ENCODE measurements at places on chromosomes 5 and 9.

DNA sequence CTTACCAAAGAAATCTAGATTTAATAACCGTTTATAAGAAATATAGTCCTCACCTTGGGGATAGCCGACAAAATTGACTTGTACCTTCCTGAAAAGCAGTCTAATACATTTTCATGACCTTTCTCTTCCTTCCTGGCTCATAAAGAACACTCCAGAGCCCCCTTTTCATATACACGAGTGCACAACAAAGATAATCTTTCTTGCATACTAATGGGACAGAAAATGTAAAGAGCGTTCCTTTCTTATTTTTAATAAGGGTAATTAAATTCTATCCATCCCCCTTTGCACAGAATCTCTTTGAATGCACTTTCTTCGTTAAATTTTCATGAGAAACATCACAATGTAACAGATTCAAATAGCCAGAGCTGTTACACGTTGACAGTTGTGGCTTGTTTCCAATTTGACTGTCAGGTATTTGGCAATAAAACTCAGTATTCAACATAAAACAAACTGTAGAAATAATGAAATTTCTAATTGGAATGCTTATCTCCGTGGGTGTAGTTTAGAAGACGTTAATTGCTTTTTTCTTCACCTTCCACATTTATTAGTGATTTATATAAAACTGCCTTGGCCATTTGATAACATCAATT lies 732.3 kb upstream of the DMAC1 start:
- DNase-seq = no peak

GRCh38 chr9:4792054-4792571 lies 631 bp upstream of the RCL1 start:
- DNase-seq = no peak

DNA sequence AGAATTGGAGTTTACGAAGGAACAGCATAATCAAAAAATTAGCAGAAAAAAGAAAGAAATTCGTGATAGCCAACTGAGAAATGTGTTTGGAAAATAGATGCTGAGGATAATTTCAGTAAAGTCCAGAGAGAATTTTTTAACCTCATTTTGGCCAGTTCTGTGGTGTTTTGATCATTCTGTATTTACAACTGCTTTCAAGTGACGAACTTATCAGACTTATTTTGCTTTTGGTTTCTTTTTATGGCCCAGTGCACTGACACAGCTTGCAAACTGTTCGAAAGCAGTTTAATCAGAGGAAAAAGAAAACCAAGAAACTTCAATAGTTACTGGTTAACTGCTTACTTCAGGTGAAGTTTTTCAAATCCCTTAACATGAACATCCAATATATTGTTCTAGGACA lies 1.9 kb downstream of the SDHA start:
- no peak for DNase-seq

DNA sequence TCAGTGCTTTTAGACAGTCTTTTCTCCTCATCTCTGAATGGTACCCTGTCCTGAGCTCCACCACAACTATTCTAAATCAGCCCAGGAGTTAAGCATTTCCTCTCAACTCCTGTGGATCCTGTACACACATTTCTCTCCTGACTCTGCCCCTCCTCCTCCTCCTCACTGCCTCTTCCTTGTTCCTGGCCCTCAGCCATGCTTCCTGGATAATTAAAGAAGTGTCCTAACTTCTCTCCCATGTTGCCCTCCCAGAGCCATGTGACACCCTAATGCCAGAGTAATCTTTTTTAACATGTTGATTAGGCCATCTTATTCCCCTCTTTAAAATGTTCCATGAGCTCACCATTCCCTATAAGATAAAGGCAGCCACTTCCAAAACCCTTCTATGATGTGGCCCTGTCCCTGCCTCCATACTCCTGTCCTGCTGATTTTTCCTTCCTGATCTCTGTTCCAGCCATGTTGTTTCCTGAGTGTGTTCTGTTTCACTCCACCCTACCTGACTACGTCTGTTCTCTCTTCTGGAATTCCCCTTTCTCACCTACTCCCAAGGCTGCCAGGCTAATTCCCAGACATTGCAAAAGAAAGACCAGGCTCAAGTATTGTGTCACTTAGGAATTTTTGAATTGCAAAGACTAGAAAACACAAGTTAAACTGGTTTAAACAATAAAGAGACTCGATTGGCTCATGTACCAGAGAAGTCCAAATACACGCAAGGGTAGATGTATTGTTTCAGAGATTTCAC lies 295.2 kb downstream of the MAST4 start:
- no peak for DNase-seq

- DNase-seq = no peak
These were observed 181.3 kb upstream of the IL12B start for GRCh38 chr5:159511570-159511969.

GRCh38 chr5:128877476-128877875 lies 87.8 kb upstream of the SLC27A6 start:
- DNase-seq = no peak

- no peak for DNase-seq
These were observed 4.4 kb downstream of the SPRY4 start for GRCh38 chr5:142320430-142320738.

DNA sequence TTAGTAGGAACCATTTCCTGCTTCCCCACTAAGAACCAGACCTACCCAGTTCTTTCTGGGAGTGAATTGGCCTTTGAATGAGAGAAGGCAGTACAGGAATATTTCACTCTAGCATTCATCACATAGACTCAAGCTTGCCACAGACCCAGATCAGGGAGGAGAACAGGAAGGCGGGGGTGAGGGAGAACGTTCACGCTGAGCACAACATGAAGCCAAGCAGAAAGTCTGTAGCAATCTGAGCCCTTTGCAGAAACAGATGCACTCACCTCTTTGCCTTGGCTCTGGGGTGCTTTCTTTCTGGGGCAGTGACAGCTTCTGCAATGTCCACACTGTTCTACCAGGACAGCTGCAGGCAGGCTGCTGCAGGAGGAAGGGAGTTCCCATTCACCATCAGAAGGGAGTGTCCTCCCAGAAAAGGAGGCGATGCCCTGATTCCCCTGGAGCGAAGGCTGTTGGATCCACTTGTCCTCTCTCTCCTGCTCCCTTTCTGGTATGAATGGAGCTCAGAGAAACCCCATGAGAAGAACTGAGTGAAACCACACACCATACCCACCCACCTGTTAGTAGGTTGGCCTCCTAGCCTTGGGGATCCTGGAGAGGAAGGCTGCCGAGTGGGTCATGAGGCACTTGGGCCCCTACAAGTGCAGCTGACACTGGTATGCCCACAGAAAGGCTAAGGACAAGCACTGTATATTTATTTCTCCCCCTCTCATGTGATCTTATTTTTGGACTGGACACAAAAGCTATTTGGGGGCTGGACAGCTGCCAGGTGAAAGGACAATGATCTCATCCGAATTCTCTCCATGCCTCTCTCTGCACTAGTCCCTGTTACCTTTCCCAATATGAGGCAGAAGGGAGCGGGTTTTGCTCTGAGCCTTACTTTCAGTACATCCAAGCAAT lies 11.7 kb upstream of the FGF1 start:
- DNase-seq = no peak

- no peak for DNase-seq
These were observed at the start of gene HCN1 for GRCh38 chr5:45696206-45696836. TSS of gene HCN1 (minus strand) at chr5:45696380.

GRCh38 chr5:51384281-51384840 lies 1.1 kb downstream of the ISL1 start:
- no peak for DNase-seq

DNA sequence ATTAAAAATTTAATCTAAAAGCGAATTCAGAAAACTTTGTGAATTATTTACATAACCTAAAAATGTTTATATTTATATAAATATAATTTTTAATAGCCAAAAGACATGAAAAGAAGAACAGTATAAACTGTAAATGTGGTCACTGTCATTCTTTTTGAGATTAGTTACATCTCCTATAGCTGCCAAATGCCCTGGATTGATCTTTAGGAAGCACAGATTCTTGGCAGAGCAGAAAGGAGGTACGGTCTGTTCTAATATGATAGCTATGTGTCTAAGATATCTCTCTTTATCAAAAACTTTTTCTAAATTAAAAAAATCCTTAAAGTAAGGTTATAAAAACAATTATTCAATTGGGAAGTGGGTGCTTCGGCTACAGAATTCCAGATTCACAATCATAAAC lies 151.0 kb downstream of the LPAR1 start:
- no peak for DNase-seq

DNA sequence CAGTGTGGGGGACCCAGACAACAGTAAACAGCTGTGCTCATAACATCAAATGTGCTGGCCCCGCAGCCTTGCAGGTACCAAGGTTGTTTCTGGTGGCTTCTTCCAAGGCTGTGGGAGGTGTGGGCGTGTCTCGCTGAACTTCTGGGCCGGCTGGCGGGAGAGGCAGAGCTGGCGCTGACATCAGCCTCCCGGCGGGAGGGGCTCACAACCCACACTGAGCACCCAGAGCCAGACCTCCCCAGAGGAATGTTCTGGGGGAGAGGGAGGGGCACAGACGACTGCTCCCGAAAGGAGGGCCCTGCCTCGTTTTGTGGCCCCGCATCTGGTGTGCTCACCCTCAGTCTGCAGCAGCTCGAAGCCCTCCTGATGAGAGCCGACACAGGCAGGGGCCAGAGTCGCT lies 6.9 kb upstream of the SLC12A7 start:
- no peak for DNase-seq

DNA sequence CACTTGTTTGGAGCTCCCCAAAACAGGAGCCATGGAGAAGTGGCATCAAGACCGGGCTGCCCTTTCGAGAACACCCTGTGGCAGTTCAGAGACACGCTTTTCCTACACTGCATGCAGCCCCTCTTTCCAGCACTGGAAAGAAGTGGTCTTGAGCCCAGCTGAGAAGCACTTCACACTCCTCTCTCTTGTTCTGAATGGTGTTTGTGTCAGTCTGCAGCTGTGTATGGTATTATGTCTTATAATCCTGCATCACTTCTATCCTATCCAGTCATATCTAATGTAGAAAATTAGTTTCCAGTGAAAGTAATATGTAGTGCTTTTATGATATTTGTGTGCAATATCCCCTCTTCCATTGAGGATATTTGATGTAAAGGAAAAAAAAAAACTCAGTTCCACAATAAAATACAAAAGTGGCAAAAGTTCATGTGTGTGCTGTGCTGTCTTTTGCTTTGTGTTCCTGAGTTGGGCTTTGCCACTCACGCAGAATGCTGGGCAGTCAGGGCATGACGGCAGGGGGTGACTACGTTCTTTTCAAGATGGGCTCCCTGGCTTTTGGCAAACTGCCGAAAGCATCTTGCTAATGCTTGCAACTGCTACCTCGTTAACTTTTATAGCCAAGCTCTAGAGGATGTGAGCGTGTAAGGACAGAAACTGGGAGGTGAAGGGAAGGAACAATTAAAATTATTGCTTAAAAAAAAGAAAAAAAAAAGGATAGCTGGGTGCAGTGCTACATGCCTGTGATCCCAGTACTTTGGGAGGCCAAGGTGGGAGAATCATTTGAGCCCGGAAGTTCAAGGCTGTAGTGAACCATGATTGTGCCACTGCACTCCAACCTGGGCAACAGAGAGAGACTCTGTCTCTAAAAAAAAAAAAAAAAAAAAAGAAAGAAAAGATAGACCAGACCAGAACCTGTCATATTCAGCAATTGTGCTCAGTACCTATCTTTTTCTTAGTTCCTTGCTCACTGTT lies 102.2 kb downstream of the MAP1B start:
- DNase-seq = no peak

DNA sequence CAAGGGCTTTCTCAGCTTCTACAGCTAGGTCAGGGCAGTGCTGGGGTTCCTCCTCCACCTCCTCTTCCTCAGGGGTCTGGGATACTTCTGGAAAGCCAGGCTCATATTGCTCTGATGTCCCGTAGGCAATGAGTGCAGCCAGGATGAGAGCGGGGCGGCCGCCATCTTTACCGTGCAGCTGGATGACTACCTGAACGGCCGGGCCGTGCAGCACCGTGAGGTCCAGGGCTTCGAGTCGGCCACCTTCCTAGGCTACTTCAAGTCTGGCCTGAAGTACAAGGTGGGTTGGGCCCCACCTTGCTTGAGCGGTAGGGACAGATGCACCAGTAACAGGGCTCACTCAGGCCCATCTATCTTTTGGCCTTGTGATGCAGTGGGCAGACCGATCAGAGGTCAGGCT lies 34.8 kb downstream of the GSN start:
- no peak for DNase-seq
